ENCODE measurements at places on chromosomes 7 and 10.

DNA sequence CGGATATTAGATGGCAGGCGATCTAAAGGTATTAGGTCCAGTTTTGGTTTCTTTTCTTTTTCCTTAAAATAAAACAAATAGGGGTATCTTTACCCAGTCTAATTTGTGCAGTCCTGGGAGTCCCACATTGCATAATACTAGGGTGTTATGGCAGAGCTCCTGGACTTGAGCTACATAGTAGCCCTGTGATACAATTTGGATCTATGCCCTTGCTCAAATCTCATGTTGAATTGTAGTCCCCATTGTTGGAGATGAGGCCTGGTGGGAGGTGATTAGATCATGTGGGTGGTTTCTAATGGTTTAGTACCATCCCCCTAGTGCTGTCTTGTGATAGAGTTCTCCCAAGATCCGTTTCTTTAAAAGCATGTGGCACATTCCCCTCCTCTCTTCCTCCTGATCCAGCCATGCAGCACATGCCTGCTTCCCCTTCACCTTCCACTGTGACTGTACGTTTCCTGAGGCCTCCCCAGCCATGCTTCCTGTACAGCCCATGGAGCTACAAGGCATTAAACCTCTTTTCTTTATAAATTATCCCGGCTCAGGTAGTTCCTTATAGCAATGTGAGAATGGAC, 141.9 kb downstream of the RPS24 start:
- DNase-seq = peak; percentile 18

GRCh38 chr7:157809154-157809862, 472.5 kb downstream of the DNAJB6 start:
- no peak for DNase-seq

DNA sequence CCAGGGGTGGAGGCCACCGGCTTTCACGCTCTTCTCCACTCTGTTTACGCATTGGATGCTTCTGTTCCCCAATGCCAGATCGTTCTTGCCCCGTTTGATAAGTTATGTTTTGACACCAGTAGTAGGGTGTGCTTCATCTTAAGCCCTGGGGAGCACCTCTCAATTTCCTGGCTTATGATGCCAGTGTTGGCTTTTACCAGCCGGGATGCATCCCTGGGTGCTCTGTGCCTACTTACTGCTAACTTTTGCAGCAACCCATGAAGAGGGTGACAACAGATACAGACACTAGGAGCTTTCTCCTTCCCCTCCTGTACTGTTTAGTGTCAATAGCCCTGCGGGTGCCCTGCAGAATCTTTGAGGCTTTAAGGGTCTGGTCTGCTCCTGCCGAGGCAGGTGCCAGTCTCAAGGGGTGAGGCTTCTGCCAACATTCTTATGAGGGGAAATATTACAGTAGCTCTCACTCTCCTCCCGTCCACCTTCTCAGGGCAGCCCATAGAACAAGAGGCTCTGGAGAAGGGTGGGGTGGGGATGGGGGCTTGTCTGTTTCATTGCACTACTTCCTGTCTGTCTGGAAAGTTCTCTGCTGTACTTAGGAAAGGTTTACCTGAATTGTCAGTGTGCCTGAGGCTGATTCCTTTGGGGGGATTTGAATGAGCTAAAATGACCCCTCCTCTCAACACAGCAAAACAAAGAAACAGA, 23.3 kb downstream of the ADCY1 start:
- no peak for DNase-seq

- peak; percentile 26 for DNase-seq
Measured at GRCh38 chr7:50329775-50330174, 25.3 kb downstream of the IKZF1 start.

DNA sequence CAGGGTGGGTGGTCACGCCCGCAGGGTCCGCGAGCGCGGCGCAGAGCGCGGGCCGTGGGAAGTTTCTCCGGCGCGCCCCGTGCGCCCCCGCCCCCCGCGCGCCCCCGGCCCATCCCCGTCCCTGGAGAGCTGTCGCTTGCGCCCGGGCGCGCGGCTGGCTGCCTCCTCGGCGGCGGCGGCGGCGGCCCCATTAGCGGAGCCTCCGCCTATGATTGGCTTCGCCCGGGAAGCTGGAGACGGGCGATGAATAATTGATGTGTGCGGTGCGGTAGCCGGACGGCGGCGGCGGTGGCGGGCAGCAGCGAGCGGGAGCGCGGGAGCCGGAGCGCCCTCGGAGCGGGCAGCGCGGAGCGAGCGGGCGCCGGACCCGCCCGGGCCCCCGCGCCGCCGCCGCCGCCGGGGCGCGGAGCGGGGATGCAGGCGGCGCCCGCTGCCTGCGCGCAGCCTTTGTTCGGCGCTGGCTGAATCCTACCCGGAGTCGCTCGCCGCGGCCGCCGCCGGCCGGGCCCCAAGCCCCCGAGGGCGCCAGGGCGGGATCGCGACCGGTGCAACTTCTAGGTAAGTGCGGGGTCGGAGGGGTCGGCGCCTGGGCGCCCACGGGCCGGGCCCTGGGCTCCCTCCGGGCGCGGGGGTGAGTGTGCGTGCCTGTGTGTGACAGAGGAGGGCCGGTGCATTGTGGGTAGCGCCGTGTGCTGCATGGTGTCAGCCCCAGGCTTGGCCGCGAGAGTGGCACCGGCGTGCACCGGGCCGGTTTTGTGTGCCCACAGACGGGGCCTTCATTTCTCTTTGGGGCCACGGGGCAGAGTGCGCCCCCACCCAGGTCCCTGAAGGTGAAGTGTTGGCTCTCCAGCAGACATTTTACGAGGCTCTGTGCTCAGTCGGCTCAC, 103.8 kb upstream of the PPIF start:
- no peak for DNase-seq

DNA sequence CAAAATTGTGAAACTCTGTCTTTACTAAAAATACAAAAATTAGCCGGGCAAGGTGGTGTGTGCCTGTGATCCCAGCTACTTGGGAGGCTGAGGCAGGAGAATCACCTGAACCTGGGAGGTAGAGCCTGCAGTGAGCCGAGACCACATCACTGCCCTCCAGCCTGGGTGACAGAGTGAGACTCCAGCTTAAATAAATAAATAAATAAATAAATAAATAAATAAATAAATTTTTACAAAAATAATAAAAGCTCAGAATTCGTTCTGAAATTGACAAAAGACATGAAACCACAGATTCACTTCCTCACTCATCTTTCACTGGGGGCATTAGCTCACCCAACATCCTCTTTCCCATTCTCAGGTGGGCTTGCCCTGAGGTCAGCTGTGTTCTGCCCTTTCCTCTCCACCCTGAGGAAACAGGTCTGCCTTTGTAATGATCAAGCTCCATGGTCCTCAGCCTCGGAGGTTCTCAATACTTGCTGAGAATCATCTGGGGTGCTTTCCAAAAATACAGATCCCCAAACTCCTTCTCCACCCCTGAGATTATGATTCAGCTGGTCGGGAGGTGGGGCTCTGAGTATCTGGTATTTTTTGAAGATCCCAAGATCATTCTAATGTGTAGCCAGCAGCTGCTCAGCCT, 29.2 kb upstream of the APBB1IP start:
- DNase-seq = no peak

- DNase-seq = no peak
Measured at GRCh38 chr10:133324857-133325260, 11.8 kb downstream of the CALY start.

DNA sequence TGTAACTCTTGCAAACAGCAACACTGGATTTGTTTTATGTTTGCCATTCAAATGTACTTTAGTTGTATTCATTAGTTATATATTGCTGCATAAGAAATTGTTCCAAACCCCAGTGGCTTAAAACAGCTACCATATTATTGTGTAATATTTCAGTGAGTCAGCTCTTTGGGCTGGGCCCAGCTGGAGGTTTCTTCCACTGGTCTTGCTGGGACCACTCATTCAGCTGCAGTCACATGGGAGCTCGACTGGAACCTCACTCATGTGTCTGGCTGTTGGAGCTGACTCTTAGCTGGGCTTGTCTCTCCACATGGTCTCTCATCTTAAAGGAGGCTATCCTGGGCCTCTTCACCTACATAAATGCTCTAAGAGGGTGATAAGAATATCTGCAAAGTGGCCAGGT, 23.2 kb upstream of the PIP4K2A start:
- peak; percentile 59 for DNase-seq

- no peak for DNase-seq
Measured at GRCh38 chr10:61000769-61001730, 57.1 kb upstream of the RHOBTB1 start.

- DNase-seq = no peak
Measured at GRCh38 chr10:116864436-116864835, 15.1 kb downstream of the ENO4 start.

- DNase-seq = peak; percentile 42
Measured at GRCh38 chr7:100465702-100466311, 1.7 kb upstream of the SPACDR start.

GRCh38 chr7:131196803-131197202, 130.9 kb upstream of the MKLN1 start:
- no peak for DNase-seq

DNA sequence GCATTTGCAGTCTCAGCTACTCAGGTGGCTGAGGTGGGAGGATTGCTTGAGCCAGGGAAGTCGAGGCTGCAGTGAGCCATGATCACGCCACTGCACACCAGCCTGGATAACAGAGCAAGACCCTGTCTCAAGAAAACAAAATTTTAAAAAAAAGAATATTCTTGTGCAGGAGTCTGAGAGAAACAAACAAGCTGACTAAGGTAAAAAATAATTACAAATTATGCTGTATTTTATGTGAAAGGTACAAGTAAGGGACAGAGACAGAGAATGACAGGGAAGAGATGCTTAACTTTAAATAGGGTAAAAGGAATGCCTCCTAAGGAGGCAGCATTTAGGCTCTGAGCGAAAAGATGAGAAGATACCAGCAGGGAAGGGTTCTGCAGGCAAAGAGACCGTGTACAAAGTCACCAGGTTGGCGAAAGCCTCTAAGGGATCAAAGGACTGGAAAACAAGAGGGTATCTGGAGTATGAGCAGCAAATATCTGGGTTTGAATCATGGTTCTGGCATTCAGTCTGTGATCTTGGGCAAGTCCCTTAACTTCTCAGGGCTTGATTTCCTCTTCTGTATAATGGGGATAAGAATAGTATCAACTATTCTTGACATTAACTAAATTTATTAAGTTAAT, 106.2 kb upstream of the RHOBTB1 start:
- no peak for DNase-seq

DNA sequence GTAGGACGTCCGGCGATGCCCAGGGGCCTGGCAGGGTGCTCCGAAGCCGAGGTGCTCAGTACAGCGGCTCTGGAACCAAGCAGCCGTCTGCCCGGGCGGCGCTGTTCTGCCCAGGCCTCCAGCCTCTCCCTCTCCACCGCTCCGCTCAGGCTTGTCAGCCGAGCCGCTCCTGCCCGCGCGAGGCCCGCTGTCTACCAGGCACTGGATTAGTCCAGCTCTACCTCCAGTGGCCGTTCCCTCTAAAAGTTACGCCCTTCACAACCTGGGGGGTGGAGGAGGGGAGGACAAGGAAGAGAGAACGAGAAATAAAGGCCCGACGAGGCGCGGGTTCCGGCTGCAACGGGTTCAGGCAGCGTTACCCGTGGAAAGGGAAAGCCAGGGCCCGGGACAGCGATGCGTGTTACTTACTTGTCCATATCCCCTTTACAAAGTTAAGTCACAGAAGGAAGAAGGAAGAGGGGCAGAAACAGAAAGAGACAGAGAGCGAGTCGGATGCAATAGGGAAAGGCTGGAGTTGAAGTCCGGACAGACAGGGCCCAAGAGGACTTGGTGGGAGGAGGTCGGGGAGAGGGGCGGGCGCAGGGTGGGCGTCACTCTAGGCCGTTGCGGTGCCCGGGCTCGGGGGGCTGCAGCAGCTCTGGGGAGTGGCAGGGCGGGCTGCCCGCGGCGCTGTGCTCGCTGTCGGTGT, 2.8 kb downstream of the SP8 start:
- DNase-seq = peak; percentile 25

DNA sequence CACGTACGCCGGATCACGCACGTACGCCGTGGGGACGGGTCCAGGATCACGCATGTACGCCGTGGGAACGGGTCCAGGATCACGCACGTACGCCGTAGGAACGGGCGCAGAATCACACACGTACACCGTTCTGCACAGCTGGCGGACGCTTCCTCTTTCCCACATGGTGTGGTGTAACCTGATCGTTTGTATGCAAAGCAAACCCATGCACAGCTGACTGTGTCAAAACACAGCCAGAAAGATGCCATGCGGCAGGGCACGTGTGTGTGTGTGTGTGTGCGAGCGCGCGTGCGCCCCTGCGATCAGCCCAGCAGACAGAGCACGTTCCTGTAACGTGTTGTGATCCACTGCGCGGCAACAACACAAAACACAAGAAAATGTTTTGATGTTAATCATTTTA, 573.6 kb downstream of the DNAJB6 start:
- DNase-seq = no peak

DNA sequence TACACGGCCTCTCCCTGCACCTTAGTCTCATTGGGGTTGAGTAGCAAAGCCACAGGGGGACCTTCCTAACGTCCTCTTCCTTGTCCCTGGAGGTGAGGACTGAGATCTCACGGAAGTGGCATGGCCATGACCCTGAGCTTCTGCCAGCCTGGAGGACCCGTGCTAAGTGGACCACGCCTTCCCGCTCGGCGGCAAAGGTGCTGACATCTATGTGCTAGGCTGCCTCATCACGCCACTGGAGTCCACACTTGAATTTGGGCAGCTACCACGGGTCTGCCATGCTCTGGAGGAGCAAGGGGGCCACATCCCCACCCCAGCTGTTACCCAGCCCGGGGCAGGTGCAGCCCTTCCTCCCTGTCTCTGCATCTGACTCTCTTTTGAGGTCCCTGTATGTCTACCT, 15.3 kb downstream of the GHRHR start:
- no peak for DNase-seq

- DNase-seq = no peak
Measured at GRCh38 chr7:20350996-20351692, 20.4 kb downstream of the ITGB8 start.

DNA sequence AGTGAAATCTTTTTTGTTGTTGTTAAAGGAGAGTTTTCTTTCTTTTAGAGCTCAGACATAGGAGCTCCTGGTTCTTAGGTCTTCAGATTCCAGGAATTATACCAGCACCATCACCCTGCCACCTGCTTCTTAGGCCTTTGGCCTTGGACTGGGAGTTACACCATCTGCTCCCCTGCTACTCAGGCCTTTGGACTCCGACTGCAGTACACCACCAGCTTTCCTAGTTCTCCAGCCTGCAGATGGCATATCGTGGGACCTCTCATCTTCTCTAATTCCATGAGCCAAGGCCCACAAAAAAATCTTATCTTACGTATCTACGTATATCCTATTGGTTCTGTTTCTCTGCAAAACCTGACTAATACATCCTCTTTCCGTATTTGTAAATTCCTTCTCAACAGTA, 5.1 kb upstream of the TACC2 start:
- DNase-seq = no peak

DNA sequence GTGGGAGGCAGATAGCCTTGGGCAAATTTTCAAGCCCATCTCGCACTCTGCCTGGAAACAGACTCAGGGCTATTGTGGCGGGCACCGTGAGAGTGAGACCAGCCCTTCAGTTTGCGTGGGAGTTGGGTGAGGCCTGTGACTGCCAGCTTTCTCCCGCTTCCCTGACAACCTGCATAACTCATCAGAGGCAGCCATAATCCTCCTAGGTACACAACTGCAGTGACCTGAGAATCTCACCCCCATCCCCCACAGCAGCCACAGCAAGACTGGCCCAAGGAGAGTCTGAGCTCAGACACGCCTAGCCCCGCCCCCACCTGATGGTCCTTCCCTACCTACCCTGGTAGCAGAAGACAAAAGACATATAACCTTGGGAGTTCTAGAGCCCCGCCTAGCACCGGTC, 275.4 kb downstream of the GRID1 start:
- DNase-seq = no peak
